Fibroblast of gingiva (primary cell): ENCODE measurements at places on chromosomes 5 and 9.

- DNase-seq = peak; percentile 36
These were observed 462.7 kb upstream of the CD180 start for GRCh38 chr5:67659288-67659687.

DNA sequence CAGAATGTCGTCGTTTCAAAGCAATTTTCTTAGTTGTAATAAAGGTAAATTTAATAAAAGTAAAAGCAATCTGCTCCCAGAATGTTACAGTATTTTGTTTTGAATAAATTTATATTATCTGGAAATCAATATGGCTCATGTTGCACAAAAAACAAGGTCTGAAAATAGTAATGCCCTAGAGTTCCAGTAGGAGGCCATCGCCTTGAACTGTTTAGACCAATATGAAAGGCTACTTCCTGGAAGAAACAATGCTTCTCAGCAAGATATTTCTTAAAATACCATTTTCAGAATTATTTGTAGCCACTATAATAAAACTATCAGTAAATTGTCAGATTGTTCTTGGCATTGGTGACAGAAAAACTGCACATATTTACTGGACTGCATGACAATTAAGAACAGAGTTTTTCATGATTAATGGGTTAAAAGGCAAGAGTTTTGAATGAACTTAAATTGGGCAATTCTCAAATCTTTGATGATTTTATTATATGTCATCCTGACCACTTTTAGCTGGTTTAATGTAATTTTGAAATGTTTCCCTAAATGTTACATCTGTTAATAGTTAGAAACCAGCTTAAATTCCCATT lies 153.2 kb downstream of the COMMD10 start:
- DNase-seq = peak; percentile 24

GRCh38 chr5:145856285-145856818 lies 16.5 kb downstream of the GRXCR2 start:
- DNase-seq = peak; percentile 16

DNA sequence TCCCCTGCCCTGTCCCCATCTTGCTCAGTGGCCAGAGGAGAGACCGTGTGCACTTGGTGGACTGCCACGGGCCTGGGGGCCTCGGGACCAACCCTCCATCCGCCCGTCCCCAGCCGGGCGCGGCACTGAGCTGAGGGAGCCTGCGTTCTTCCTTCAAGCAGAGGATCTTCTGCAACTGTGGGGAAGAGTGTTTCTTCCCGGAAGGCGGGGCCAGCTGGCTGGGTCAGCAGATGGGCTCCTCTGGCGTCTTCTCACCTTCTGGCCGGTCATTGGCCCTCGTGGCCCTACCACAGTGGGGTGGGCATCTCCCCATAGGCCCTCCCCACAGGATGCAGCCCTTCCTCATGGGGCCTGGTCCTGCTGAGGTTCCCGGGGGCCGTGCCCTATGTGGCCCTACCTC lies 17.4 kb downstream of the RXRA start:
- no peak for DNase-seq

- DNase-seq = no peak
These were observed 69.1 kb downstream of the MYO10 start for GRCh38 chr5:16866795-16867576.

DNA sequence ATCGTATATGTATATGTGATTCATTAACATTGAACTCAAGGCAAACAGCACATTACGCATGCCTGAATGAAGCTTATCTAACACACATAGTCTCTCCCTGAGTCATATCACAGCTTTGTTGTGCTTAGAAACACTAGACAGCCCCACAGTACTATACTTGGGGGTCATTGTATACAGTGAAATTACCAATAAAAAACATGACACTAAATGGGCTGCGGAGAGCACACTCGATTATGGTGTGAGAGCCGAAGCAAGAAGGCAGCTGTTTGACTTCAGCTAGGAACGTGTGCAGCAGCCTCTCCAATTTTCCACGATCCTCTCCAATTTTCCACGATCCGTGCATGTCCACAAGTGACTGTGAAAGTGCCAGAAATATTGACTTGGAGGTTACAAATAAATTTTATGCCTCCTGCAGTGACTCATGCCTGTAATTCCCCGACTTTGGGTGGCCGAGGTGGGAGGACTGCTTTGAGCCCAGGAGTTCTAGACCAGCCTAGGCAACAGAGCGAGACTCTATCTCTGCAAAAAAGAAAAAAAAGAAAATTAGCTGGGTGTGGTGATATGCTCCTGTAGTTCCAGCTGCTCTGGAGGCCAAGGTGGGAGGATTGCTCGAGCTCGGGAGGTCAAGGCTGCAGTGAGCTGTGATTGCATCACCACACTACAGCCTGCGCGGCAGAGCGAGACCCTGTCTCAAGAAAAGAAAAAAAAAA lies 102.4 kb downstream of the DAPK1 start:
- peak; percentile 41 for DNase-seq

DNA sequence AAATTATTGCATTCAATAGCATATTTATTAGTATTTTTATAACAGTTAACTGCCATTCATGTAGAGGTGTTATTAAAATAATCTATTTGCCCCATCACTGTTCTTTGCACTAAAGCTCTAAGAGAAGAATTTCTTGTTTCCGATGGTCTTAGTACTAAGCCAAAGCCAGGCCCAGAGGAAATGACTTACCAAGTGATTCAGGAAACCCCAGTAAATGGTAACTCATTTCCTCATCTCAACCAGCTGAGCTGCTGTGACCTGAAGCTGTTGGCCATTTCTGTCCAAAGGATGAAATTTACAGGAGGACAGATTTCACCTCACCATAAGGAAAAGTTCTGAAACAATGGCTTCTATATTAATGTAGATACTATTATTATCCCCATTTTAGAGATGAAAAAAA lies 117.0 kb downstream of the PIK3R1 start:
- no peak for DNase-seq

DNA sequence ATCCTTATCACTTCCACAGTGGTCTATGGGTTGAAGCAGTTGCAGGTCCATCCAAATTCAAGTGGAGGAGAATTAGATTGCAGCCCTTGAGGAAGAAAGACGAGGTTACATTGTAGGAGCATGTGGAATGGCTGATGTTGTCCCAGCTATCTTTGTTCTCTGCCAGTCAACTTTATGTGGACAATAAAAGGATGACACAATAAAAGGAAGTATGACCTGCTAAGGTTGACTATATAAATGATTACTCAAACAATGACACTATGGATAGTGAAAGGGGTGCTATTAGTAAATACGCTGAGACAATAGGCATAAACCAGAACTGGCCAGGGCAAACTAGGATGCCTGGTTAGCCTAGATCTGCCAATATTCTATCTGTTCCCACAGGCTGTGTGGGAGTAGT lies 12.8 kb upstream of the ZNF618 start:
- no peak for DNase-seq

GRCh38 chr5:53965459-53965858 lies 344.9 kb downstream of the ARL15 start:
- DNase-seq = no peak
